Stimulated activated CD8-positive, alpha-beta memory T cell treated with anti-CD3 and anti-CD28 coated beads, Interleukin-7, amount 100 ng/mL, for 48 hours (primary cell): ENCODE measurements at places on chromosomes 5 and 9.

GRCh38 chr5:178425621-178426068 lies 164.5 kb downstream of the COL23A1 start:
- no peak for DNase-seq

- no peak for DNase-seq
Measured at GRCh38 chr5:135930029-135930948, 24.5 kb downstream of the LECT2 start.

DNA sequence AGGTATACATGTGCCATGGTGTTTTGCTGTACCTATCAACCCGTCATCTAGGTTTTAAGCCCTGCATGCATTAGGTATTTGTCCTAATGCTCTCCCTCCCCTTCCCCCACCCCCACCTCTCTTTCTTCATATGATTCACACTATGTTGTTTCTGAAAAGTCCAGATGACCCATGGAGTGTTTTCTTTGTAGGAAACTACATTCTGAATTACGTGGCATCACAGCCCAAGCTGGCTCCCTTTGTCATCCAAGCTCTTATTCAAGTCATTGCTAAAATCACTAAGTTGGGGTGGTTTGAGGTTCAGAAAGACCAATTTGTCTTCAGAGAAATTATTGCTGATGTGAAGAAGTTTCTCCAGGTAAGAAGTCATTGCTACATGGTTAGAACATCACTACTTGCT lies 30.4 kb downstream of the RANBP17 start:
- DNase-seq = no peak

- no peak for DNase-seq
Measured at GRCh38 chr9:114401344-114401743, 13.6 kb upstream of the AKNA start.

DNA sequence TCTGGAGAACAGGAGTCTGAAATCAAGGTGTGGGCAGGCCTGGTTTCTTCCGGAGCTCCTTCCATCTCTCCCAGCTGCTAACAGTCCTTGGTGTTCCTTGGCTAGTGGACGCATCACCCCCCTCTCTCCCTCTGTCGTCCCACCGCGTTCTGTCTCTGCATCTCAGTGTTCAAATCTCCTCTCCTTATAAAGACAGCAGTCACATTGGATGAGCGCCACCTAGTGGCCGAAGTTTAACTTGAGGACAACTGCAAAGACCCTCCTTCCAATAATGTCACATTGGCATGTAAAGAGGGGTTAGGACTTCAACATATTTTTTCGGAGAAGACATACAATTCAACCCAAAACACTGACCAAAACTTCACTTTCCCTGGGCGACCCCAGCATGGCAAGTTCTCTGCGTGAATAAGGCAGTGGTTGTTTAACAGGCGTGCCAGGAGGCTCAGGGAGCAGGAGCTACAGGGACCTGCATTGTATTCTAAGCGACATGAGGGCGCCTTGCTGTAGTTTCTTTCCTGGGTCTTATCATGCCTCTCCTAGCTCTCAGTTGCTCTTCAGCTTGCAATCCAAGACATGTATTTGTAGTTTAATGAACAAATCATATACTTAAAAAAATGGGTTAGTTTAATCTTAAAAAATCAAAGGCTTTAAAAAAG lies 27.9 kb upstream of the BASP1 start:
- DNase-seq = peak; percentile 45

- DNase-seq = no peak
Measured at GRCh38 chr9:110486218-110486617, 93.3 kb downstream of the SVEP1 start.

DNA sequence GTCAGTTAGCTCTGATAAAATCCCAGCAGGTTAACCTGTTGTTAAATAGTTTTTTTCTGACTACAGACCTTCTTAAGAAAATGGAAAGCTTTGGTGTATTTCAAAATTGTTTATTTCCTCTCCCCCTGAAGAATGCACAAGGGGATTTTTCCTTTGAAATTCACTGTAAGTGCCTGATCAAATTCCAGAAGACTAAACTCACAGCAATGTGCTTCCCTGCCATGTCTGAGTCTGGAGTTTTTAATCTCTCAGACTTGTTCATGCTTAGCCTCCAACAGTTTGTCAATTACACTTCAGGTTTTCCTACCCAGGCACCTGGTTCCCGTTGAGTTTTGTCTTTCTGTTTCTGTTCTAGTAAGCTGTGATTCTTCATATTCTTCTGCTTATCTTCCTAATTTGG lies 961.6 kb upstream of the CDH18 start:
- DNase-seq = no peak

- DNase-seq = no peak
Measured at GRCh38 chr9:84731696-84732095, 62.2 kb downstream of the NTRK2 start.

DNA sequence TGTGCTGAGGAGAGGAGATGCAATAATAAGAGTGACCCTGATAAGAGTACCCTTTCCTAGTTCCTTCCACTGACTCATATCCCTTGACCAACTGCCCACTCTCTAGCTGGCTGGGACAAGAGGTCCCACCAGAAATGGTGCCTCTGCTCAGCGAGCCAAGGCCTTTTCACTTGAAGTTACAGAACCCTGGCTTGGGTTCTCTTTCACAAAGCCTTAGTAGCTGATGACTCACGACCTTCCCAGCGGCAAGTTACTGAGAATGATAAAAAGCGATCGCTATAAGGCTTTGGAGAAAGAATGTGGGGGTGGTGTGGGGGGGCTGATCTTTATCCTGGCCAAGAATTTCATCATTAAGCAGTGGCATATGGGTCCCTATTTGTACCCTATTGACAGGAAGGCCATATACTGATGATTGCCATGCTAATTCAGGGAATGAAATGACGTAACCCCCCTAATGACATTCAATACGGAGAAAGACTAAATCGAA lies 90.3 kb downstream of the FBXO38 start:
- no peak for DNase-seq
